RCC 7860 (cell line): ENCODE measurements at places on chromosomes 1 and 21.

DNA sequence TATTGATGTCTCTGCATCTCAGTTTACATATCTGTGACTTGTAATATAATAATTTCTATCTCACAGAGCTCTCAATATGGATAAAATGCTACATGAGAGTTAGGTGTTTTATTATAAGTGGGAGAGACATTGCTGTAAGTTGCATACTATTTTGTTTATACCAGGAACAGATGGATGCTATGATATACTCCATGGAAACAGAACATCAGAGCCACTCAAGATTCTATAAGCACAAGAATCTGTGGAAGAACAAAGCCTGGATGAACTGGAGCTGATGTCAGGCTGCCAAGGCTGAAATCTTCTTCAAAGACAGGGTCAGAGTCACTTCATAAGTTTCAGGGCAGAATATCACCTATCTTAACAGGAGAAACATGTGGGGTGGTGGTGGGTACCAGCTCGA is 30.2 kb downstream of the DUSP10 start:
- DNase-seq, result no peak

- DNase-seq, result no peak
Measured at GRCh38 chr21:29434081-29434480, 135.4 kb downstream of the BACH1 start.

GRCh38 chr1:157469752-157470675 is 82.3 kb downstream of the FCRL5 start:
- DNase-seq, result no peak

GRCh38 chr1:244272471-244273261 is 179.0 kb downstream of the ADSS2 start:
- peak; percentile 77 for DNase-seq

DNA sequence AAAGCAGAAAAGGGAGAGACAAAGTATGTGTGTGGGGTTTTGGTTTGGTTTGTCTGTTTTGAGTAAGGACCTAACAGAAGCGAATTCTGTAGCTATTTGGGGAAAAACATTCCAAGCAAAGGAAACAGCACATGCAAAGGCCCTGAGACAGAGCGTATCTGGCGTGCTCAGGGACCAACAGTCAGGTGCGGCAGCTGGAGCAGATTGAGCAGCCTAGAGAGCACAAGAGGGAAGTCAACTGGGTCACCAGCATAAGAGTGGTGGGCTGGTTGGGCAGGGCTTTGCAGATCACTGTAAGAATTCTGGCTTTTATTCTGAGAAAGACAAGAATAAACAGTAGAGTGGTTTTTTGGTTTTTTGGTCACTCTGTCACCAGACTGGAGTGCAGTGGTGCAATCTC is 11.8 kb downstream of the TGFBR3 start:
- DNase-seq, result no peak
